ENCODE measurements at places on chromosomes 11 and 22.

DNA sequence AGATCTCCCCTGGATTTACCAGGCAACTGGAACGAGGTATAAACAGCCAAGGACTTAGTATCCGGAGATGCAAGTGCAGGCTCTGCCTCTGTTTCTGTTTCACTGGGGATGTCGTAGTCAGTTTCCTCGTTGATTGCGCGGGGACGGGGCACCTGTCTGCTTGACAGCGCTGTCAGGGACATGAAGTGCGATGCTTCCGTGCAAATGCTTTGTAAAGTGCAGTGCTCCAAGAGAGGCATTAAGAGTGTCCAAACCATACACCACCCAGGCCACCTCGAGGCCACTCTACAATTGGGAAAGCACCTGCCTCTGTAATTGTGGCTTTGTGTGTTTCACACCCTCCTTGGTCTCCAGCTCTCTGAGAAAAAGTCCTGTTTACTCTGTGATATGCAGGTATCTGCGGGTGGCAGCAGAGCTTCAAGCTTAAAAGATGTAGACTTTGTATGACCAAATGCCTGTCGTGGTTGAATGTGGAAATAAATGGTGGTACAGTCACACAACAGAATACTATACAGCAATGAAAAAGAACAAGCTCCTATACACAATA is 18.6 kb upstream of the CD5 start:
- DNase-seq: no peak

DNA sequence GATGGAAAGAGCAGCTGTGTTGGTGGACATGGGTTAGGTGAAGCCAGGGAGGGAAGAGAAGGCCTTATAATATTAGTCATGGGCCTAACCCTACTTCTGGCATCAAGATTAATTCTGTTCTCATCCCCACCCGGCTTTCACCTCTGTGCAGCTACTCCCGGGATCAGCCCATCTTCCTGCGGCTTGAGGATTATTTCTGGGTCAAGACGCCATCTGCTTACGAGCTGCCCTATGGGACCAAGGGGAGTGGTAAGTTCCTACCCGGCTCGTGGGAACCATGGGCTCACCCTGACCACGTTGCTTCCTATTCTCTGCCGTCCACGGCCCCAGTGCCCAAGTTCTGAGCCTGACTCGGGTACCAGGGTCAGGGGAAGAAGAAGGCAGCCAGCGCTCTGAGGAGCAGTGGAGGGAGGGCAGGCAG is 51.6 kb downstream of the ST3GAL4 start:
- no peak for DNase-seq

GRCh38 chr11:35662061-35662648 is 420 bp upstream of the TRIM44 start:
- DNase-seq: peak; percentile 51

GRCh38 chr11:91222830-91223229 is 1000.0 kb upstream of the CHORDC1 start:
- DNase-seq: no peak

- DNase-seq: no peak
These were observed 242.0 kb downstream of the ETS1 start for GRCh38 chr11:128345316-128345715.

DNA sequence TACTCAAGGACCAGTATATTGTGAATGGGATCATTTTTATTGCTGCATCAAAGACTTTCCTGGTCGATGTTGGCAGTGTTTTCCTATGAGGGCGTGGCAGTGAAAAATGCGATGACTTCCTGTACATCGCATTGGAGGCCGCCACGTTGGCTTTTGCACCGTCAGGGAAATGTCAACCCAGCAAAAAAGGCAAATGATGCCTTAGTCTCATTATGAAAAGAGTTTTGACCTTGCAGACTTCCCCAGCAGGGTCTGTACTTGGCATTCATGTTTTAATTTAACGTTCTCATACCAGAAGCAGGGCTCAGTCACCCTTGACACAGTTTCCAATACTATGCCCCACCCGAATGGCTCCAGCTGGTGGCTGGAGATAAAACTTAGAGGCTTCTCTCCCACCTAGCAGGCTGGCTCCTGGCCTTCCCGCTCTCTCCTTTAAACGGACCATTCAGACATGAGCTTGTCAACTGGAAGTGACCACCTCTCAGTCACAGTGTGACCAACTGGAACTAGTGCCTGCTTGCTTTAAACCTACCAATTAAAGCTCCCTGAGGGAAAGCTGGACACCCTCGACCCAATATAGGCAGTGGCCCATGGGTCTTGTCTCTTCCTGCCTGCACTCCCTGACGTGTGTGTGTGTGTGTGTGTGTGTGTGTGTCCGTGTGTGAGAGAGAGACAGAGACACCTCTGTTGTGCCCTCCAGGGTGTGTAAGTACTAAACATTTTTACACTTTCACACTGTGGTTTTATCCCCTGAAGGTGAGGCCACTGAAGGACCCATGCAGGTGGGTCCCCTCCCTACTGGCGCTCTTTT is 8.7 kb upstream of the GDPD5 start:
- no peak for DNase-seq

DNA sequence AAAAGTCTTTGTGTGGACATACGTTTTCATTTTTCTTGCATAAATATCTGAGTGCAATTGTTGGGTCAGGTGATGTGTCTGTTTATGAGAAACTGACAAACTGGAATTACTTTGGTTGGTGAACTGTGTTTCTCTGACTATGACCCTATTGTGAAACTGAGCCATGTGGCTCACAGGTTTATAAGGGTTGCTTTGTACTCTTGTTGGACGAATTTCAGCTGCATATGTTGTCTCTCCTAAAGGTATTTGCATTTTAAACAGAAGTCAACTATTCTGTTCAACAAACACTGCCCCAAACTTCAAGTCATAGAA is 34.4 kb upstream of the RASD2 start:
- DNase-seq: no peak

DNA sequence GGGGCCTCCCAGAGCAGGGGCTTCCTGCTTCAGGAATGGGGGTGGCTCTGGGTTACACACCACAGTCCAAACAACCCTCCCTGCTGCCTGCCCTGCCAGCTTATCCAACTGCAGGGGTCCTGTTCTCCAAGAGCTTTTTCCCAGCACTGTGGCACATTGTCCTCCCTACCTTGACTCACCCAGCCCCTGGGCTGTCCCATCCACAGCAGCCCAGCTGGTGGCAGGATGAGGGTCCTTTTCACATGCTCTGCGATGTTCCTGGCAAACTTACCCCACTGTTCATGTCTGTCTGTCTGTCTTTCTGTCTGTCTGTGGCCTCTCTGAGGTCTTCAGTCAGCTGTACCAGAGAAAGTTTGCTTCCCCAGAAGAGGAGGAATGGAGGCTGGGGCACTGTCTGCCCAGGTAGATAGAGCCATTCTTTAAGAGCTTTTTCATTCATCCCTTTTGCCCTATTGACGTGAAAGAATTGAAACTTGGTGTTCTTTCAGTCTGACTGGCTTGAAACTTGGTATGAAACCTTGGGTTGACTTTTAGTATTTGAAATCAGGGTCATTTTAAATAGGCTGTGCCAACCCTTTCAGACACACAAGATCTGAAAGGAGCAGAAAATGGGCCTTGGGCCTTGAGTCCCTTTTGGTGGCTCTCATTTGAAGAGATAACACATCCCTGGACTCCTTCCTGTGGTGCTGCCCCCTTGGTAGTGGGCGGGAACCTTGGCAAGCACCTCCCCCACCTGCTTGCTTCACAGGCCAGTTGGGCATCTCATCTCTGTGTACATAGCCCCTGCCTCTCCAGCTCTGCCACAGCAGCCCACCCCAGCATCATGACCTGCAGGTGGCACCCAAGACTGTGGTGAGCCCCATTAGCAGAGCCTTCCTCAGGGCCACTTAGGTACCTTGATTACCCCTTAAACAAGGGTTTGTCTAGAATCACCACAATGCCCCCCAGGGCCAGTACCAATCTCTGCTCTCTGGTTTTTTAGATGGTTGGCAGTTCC is 74.6 kb upstream of the SUSD2 start:
- no peak for DNase-seq
